Cortex of kidney (tissue), 1 donor: ENCODE measurements at places on chromosomes 6 and 20.

- DNase-seq: no peak
Measured at GRCh38 chr6:5030596-5031136, 26.8 kb upstream of the RPP40 start.

DNA sequence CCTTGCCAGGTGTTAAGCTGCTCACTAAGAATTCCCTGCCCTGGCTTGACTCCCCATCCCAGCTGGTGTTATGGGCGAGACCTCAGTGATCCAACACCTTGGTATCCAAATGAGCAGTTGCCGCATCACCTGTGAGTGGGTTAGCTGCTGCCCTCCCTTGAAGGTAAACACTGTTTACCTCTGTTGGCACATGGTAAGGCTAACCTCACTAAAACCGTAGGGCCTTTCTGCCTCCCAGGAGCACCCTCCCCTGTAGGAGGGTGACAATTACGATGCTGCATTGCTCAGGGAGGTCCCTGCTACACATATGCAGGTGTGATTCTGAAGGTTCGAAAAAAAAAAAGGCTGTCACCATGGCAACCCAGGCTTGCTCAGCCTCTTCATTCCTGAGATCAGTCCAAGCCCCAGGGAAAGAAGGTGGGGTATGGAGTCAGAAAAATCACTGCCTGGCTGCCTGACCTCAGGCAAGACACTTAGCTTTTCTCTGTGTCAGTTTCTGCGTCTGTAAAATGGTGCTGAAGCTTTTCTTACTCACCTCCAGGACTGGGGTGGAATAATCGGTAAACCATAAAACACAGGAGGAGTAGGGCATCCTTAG, 19.5 kb downstream of the PNPLA1 start:
- DNase-seq: no peak

- DNase-seq: no peak
Measured at GRCh38 chr6:13436399-13437217, 50.8 kb downstream of the GFOD1 start.

GRCh38 chr6:3385660-3386151, 71.1 kb downstream of the SLC22A23 start:
- DNase-seq: no peak

GRCh38 chr6:38604700-38605099, 35.0 kb downstream of the BTBD9 start:
- no peak for DNase-seq

DNA sequence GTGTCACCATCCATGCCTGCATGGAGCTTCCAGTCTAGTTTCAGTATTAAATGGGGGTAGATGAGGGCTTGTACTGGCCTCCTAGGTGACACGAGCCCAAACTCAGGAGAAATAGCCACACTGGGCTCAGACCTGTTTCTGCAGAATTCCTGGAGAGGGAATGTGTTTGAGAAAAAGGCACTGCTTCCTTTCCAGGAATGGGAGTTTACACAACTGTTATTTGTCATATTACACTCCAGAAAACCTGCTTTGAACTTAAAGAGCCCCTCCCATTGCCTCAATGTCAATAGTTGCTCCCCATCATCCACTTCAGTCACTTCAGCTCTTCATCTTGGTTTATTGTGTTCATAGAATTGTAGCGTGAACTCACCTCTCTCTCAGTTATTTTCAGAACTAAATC, 151.5 kb downstream of the CFAP61 start:
- DNase-seq: no peak

DNA sequence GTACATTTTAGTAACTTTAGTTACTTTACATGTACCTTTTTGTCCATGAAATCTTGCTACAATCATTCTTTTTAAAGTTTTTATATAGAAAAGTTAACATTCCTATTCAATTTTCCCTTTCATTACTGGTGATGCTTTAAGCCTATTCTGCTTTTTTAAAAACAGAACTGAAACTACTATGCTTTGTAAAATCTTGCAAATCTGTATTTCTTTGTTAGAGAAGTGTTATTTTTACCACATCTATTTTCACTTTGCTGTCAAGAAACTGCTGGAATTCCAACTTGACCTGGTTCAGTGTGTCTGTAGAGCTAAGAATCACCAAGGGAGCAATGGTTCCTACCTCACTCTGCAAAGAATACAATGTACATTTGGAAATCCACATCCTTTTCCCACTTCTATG, 21.8 kb upstream of the SAMD5 start:
- DNase-seq: no peak

- no peak for DNase-seq
Measured at GRCh38 chr6:17847203-17847760, 140.2 kb downstream of the KIF13A start.
